ENCODE measurements at places on chromosomes 11 and 22.

GRCh38 chr11:87280143-87280542 lies 242.4 kb downstream of the TMEM135 start:
- DNase-seq = no peak

DNA sequence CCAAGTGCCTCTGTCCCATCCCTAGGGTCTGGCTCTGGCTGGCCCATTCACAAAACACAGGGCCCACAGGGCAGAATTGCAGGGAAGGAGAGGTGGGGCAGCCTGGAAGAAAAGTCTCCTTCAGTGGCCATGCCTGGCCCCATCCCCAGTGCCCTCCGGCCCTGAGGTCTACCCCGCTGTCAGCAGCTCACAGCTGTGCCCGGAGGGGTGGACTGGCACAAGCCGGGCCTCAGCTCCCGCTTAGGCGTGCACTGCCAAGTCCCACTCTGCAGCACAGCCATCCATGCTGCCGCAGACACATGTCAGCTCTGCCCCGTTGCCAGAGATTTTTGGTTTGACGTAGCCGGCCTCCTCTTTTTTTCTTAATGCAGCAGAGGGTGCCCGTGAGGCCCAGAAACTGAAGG lies 3.9 kb upstream of the SCN2B start:
- no peak for DNase-seq

- no peak for DNase-seq
Measured at GRCh38 chr11:68538025-68538424, 77.5 kb downstream of the PPP6R3 start.

- no peak for DNase-seq
Measured at GRCh38 chr22:41908411-41909309, 6.2 kb downstream of the SHISA8 start.

- DNase-seq = no peak
Measured at GRCh38 chr11:77287136-77287535, 14.3 kb downstream of the GDPD4 start.
